ENCODE measurements at places on chromosomes 7 and 10.

DNA sequence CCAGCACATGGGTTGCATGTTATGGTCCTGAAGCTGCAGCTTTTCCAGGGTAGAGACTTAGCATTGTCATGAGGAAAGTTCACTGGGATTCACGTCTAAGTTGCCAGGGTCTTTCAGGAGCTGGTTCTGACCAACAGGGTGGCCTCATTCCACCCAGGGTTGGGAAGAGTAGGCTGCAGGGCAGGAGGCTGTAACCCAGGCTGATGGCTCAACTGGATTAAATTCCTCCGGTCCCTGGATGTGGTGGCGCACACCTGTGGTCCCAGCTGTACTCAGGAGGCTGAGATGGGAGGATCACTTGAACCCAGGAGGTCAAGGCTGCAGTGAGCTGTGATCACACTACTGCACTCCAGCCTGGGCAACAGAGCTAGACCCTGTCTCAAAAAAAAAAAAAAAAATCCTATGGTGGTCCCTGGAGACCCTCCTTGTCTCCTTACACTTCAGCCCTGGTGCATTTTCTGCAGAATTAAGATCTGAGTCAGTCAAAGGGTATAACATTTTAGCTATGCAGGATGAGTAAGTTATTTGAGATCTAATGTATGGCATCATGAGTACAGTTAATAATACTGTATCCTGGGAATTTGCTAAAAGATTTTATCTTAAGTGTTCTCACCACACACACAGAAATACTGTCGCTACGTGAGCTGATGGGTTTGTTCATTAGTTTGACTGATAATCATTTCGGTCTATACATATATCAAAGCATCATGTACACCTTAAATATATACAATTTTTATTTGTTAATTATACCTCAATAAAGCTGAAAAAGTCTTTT is 44.0 kb downstream of the ASB13 start:
- no peak for DNase-seq

- DNase-seq = no peak
Measured at GRCh38 chr7:16637379-16637778, 8.2 kb downstream of the ANKMY2 start.

GRCh38 chr10:115125505-115125904 is 32.3 kb downstream of the ATRNL1 start:
- DNase-seq = no peak

- DNase-seq = no peak
Measured at GRCh38 chr10:31153692-31154091, 122.0 kb upstream of the ZNF438 start.

- DNase-seq = no peak
Measured at GRCh38 chr7:29105752-29106668, 40.3 kb downstream of the CPVL start.

DNA sequence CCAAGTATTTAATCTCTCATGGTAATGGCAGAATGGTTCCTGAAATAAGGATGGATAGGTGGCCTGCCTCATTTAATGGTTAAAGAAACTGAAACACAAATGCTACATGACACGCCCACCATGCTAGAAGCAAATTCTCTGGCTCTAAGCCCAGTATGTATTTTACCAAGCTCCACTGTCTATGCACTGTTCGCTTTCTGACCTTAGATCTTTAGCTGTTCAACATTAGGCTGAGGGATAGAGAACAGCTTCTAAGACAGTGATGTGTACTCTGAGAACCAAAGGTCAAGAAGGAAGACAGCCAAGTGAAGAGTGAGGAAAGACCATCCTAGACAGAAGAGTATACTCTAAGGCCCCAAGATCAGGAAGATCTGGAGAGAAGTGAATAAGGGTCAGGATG is 26.6 kb downstream of the FAM3C start:
- DNase-seq = no peak

DNA sequence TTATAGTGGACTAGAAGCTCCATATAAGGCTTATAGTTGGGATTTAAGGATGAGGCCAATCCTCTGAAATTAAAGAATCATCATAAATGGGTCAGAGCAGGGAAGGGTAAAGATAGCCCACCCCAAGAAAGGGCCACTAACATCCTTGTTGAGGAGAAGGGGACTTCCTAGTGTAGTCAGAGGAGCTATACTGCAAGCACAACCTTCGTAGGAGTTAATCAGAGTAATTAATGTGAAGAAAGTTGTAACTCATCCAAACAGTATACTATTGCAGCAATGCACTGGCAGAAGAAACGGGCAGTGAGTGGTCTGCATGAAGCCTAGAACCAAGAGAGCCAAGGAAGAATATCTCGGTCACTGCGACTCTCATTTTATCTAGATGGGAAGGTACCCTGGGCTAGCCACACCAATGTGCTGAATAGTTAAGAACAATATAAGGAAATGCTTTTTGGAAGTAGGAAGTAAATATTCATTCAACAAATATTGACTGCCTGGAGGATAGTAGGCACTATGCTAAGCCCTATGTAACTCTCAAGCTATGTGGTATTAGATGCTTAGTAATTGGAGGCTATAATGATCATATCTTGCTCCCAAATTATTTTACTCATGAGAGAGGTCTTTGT is 13.3 kb downstream of the OTUD1 start:
- no peak for DNase-seq

GRCh38 chr7:157560258-157560654 is 223.5 kb downstream of the DNAJB6 start:
- DNase-seq = no peak

- DNase-seq = no peak
Measured at GRCh38 chr7:117728890-117729624, 144.2 kb downstream of the CTTNBP2 start.

GRCh38 chr10:131577786-131578471 is 266.4 kb upstream of the TCERG1L start:
- DNase-seq = peak; percentile 72

DNA sequence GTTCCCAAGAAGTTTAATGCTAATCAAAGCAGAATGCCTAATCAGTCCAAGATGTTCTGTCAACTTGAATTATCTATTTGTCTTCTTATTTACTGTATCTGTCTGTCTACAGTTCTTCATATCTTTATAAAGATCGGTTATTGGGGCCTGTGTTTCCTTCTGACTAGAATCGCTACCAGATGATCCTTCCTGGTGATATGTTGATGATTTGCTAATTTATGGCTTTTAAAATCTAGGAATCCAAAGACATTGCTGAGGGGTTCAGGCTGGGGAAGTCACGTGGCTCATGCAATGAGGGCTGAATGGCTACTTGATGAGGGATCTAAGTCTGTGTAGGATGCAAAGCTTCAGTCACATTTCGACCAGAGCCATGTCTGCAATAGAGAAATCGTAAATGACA is 536.3 kb downstream of the KCNMA1 start:
- DNase-seq = no peak

DNA sequence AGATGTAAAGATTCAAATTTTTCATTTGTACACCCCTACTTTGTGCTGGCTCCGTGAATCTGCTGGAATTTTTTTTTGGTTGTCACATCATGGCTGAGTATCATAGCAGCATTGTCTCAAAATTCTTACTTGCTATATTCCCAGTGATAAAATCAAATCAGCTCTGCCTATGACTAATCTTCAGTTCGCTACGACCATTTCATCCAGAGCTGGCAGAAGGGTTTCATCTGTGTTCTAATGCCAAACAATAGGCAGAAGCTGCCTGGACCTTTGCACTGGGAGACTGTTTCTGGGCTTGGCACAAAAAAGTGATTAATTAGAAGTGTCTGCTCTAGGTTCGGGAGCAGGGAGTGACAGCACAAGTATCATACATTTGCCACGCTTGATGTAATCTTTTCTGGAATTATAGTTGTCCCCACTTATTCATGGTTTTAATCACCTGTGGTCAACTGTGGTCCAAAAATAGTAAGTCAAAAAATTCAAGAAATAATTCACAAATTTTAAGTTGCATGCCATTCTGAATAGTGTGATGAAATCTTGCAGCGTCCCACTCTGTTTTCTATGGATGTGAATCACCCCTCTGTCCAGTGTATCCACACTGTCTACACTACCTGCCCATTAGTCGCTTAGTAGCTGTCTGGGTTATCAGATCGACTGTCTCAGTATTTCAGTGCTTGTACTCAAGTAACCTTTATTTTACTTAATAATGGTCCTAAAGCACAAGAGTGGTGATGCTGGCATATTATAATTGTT is 120.5 kb upstream of the IMMP2L start:
- DNase-seq = no peak

DNA sequence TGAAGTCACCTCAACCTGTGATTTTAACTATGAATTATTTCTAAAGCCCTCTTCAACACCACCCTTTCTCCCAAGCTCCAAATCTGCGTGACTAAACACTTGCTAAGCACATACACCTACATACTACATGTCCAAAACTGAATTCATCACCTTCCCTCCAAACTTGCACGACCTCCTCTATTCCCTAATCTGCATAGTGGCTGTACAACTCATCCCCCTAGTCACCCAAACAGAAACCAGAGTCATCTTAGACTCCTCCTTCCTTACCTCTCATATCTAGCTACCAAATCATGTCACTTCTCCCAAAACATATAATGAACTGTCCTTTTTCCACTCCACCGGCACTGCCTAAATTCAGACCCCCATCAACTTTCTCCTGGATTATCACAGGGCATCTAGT is 16.2 kb downstream of the ARHGAP21 start:
- DNase-seq = no peak

DNA sequence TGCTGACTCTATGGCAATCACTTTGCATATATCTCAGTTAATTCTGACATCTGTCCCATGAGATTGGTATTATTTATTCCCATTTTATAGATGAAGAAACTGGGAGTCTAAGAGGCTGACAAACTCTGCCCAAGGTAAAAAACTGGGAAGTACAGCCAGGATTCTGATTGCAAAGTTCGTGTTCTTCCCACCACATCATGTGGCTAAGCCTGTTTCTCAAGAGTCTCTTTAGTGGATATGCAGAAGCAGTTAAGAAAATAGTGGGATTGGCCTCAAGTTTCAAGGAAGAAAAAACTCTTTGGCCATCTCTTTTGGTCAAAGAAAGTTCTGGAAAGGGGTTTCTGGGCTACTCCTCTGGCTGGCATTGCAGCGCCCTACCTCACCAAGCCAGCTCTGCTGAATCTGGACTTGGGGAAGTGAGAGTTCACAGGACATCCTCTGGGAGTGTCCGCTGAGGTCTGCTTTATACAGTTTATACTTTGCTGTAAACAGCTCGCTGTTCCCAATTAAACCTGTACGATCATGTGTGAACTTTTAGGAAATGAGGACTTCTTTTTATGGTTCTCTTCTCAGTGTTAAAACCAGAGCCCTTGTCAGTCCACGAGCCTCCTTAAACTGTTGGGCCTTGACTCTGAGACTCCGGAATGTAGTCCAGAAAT is 12.2 kb upstream of the BMPR1A start:
- DNase-seq = no peak

DNA sequence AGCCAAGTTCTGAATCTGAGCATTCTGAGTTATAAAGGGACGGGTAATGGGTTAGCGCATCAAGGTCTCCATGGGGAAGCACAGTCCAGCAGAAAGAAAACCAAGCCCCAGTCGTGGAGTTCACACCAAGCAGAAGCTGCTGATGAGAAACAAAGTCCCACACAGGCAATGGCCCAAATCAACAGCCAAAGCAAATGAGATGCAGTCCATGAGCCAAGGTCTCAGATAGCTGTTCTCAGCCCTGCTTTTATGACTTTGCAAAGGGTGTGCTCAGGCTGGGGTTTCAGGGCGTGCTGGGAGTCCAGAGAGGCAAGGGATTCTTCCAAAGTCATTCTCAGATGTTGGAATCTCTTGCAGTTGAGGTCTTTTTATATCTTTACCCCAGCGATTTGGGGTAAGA is 32.0 kb downstream of the THNSL1 start:
- DNase-seq = no peak

GRCh38 chr7:148975896-148976295 is 52.4 kb downstream of the PDIA4 start:
- no peak for DNase-seq

- no peak for DNase-seq
Measured at GRCh38 chr7:130294314-130294713, 1.4 kb downstream of the CPA4 start.

- DNase-seq = no peak
Measured at GRCh38 chr10:58853668-58854067, 322.8 kb upstream of the PHYHIPL start.

DNA sequence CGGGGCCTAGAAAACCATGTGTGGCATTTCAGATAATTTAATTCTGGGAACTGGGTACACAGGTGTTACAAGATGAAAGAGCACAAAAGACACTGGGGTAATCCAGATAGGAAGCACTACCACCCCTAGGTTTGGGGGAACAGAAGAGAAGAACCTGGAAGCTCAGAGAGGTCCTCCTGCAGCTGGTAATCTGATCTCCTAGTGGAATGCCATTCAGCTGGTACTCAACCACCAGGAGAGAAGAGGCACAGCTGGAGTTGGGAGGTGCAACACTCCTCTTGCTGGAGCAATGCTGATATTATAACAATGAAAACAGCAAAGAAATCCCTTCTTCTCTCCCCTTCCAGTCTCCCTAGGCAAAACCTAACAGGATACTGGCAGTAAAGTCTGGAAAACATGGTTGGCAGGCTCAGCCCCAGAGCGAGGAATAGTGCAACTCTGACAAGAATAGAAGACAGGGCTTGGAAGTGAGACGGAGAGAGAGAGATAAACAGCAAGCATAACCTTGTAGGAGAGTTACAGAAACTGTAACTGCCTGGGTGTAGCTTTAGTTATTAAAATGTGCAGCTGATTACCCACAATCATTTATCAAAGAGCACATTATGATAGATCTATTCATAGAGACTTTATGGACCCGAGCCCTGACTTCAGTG is 35.0 kb downstream of the NRF1 start:
- no peak for DNase-seq

GRCh38 chr10:6174201-6174874 is 28.4 kb upstream of the PFKFB3 start:
- no peak for DNase-seq

- DNase-seq = no peak
Measured at GRCh38 chr10:11654659-11655058, 43.2 kb upstream of the USP6NL start.

DNA sequence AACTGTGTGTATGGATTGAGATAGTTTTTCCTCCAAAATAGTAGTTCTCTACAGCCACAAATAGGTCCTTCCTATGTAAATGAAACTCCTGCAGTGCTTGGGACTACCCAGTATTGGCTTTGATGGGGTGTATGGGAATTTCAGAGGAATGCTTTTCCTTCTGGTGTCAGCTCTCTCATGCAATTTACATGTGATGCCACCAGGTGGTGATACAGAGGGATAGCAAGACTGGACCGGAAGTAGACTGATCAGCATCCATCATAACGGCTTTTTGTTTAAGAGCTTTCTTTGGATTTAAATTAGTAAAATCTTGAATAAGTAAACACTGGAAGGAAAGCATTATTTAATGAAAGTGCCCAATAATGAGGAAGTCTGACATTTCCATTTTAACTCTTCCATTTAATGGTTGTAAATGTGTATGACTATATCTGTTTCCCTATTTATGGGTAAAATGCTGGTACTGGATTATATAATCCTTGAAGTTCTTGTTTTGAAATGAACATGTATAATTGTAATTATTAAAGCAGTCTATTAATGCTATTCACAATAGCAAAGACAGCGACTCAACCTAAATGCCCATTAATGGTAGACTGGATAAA is 22.7 kb downstream of the DYNC1I1 start:
- no peak for DNase-seq

DNA sequence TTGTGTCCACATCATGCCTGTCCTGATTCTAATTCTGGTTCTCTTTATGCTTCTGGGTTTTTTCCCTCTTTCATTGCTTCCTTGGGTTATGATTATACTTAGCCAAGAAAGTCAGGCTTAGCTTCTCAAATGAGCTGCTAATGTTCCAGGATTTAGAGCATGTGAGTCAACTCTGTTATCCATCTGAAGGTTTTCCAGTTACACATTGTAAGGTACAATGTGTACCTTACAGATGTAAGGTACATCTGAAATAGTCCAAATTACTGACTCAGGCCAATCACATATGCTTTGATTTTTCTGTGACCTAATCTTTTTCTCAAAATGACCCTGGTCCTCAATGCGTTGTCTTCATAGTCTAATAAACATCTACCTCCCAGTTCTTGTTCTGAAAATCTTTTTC is 13.3 kb upstream of the MIOS start:
- no peak for DNase-seq

Data from vagina (tissue), 2 donors.